T-helper 2 cell (primary cell): ENCODE measurements at places on chromosomes 3 and 15.

DNA sequence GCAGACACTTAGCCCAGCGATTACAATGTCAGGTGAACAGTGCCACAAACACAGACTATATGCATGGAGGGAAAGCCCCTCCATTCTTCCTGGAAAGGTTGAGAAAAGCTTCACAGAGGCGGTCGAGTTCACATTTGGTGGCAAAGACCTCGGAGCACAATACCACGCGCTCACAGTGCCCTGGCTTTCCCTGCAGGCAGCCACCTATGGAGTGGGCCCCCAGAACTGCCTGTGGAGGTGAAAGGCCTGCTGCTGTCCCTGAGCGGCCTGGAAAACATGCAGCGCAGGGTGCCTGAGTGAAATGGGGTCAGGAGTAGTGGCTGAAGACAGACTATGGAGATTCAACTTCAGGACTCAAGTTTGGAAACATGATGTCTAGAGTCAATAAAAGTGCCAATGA, 26.9 kb downstream of the PDIA5 start:
- DNase-seq: no peak

DNA sequence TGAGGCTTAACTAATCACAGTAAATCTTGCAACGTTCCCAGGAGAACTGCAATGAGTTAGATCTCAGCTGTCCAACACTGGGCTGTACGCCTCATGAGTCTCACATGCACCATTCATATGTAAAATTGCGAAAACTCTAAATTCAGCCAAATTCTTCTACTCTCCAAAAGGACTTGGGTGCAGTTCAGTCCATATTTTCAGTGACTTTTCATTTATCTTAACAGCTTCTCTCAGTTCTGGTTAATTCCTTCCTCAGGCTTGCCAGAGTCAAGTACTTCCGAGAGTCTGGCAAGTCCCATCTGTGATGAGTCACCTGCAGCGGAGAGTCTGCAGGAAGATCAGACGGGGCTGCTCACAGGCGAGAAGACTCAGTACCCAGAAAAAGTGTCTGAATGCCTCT, 11.5 kb downstream of the CCDC80 start:
- DNase-seq: no peak

- no peak for DNase-seq
Measured at GRCh38 chr3:64290864-64291263, 65.6 kb upstream of the PRICKLE2 start.

DNA sequence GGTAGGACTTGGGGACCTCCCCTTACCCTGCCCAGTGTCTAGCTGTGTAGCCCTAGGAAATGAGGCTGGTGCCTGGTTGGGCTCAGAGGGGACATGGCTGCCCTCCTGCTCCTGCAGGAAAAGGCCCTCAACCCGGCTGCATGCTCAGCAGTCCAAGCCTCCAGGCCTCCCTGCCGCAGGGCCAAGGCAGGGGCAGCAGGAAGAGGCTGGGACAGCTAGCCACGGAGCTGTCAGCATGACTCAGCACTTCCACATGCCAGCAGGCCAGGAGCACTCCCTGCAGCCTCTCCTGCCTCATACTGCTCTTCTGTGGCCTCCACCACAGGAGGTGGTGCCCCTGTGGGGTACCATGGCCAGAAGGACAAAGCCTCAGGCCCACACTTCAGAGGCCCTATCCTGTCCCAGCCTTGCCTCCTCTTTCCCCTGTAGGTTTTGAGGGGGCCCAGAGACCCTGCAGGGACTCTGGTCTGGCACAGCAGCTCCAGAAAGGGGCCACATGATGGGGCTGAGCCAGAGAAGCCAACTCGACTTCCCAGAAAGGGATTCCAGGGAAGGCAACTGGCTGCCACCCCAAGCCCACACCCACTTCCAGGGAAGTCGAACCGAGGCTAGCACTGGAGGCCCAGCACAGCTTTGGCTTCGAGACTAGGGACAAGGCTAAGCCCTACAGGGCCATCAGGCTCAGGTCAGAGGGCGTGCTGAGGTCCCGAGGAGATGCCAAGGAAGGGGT, 19.5 kb downstream of the TKT start:
- no peak for DNase-seq

- no peak for DNase-seq
Measured at GRCh38 chr3:156820692-156821080, 5.5 kb upstream of the LEKR1 start.

GRCh38 chr15:73631915-73632669, 1.1 kb downstream of the NPTN start:
- no peak for DNase-seq

- no peak for DNase-seq
Measured at GRCh38 chr15:39345176-39345575, 235.7 kb upstream of the THBS1 start.

DNA sequence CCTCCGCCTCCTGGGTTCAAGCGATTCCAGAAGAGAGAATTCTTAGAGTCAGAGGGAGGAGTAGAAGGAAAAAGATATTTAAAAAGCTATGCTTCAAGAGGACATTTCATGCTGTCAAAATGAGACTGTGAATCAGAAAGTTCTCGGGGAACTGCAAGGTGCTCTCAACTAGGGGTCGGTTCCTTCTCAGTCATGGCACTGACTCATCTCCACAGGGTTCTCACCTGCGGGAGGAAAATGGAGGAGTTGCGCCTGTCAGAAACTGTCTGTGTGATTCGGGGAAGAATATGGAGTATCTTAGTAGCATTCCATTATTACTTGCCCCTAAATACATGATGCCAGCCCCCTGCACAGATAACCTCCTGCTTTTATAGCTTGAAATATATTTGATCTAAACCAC, 47.4 kb downstream of the APH1B start:
- no peak for DNase-seq

DNA sequence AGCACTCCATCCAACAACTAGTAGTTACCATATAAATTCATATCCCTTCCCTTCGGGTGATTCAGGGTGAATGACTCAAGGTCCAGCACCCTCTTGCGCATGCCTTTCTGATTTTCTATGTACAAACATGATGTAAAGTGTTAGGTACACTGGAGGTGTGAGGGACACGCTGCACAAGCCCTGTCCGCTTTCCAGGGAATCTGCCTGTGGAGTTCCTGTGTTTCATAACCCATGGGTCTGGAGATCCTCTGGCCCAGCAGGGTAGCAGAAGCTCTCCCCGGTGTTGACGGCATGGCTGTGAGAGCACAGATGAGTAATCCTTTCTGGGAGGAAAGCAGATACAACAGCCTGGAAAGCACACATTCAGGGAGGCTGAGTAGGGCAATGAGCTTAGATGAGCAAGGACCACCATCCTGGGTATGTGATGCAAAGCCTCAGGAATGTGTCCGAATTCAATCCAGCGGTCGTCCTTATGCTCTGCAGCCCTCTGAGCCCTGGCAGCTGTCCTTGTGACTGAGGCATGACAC, 142.9 kb upstream of the TP63 start:
- no peak for DNase-seq

GRCh38 chr3:23252122-23252521, 49.0 kb downstream of the UBE2E2 start:
- no peak for DNase-seq

DNA sequence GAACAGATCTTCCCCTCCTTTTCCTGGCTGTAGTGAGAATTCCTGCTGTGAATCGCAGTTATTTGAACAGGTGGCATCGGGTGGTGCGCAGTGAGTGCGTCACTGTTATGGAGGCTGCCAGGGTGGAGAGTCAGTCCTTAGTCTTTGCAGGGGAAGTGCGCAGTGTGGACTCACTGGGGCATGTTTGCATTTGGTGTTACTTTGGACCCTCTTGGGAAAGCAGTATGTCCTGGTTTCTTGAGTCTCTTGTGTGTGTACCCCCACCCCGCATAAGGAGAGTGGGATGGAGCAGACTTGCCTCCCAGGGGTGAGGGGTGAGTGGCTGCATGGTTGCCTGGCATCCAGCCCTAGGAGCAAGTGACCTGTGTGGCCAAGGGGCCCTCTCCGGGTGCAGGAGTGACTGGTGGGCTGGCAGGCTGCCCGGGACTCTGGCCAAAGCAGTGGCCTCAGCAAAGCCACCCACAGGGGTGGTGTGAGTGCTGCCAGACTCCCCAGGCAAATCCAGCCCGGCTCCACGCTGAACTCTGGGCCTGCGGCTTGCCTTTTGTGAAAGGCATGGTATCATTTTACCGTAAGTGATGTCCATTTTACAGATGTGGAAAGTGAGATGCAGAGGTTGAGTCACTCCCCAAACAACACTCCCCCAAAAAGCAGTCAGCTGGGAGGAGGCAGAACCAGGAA, 46.4 kb downstream of the DNASE1L3 start:
- no peak for DNase-seq

DNA sequence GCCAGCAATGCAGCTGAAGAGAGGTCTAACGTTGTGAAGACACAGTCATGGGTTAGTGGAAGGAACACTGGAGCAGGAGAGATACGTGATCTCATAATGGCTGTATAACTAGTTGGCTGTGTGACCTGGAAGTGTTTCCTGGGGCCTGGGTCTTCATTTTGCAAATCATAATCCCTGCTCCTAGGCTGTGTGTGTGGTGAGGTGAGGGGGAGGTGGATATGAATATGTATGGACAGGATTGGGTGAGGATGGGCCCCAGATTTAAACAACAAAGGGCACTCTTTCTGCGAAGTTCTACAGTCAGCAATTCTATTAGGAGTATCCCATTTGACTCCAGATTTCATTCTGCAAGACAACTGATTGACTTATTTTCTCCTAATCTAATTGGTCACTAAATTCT, 41.3 kb downstream of the ANKRD28 start:
- no peak for DNase-seq

DNA sequence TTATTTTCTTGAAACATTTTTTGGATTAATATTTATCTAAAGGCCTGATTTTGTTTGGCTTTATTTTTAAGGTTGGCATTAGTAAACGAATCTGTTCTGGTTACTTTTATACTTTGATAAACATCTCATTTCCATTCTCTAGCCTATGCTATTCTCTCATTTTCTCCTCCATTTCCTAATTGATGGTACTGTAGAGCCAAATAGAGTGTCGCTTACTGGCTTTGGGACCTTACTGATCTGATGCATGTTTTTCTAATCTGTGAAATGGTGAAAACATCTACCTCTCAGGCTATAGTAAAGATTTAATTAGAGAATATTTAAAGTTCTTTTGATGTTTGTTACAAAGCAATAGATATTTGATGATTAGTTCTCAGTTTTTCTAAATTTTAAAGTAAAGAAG, 1.6 kb downstream of the LNP1 start:
- DNase-seq: no peak

GRCh38 chr15:66587749-66588148, 22.0 kb upstream of the LCTL start:
- no peak for DNase-seq

DNA sequence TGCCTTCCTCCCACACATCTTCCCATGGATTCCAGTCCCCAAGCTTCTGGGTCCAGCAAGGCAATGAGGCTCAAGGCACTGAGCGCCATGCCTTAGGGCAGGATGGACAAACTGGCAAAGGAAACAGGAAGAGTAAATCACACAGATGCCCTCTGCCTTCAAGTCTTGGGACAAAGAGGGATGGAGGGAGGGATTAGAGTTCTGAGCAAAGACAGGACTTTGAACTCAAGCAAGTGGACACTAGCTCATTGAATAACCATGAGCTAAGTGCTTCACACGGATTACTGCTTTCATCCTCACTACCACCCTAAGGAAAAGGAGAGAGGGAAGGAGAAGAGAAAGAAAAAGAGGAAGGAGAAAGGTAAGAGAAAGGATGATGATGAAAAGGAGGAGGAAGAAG, 7.6 kb upstream of the THBS1 start:
- DNase-seq: no peak

- no peak for DNase-seq
Measured at GRCh38 chr15:38796589-38796988, 232.0 kb upstream of the RASGRP1 start.

DNA sequence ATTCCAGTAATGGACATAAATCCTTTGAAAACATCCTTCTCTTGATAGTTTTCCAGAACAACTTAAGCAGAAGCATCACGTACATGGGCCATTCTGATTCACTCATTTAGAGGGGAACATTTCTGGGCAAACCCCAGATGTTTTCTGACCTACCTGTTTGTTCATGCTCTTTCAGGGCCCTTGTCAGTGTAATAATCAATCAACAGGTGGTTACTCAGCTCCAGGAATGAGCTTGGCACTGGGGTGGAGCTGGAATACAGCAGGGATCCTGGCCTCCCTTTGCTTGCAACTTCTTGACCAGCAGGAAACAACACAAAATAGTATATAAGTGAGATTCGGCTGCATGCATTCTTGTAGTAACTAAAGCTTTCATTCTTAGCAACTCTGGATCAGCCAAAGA, 9.2 kb upstream of the UBE2E1 start:
- no peak for DNase-seq

DNA sequence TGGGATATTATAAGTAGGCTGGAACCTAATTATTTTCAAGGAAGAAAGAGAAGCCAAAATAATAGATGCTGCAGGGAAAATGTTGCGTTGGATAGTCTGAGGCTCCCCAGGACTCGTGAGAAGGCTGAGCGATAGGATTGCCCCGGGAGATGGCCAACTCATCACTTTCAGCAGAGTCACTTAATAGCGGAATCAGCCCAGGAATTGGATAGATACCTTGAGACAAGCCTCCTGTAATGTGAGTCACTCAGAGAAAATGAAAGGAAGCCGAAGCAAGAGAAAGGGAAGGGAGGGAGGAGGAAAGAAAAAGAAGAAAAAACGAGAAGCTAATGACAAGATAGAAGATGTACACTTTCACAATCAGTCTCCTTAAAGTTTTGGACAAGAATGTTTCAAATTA, 94.3 kb downstream of the SQOR start:
- DNase-seq: no peak

DNA sequence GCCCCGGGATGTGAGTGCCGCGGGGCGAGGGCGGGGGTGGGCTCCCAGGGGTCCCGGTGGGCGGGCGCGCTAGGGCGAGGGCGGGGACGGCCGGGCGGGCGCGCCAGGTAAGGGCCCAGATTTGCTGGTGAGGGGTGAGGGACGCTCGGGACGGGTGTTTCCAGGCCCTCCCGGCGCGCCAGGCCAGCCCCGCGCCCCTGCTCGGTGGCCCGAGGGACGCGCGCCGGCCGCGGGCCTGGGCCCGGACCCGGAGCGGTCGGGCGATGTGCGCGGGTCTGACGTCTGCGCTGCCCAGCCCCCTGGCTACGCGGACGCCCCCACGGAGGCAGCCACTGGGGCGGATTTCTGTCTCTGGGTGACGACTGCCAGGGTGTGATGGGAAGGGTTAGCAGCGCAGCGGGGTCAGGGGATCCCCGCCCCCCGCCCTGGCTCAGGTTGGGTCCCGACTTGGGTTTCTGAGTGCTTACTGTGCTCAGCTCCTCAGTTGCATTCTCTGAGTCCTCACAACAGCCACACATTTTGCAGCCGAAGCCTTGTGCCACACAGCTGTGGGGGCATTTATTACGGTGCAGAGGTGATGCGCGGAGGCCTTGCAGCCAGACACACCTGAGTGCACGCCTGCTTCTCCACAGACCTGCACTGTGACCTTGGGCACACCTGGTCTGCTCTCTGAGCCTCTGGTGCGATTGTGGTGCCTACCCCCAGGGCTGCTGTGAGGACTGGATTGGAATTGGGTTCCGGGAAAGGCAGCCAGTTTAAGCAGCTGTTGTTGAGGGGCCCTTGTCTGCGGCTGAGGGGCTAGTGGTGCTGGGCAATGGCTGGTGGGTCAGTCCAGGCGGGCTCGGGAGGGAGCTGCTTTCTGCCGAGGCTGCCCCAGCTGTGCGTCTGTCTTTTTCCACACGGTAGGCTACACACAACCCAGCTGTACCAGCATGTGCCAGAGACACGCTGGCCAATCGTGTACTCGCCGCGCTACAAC, 523 bp downstream of the HDAC11 start:
- DNase-seq: no peak
